ENCODE measurements at places on chromosomes 1 and 21.
A peak's percentile ranks its signal among the peaks of the same experiment; 100 is the strongest.

DNA sequence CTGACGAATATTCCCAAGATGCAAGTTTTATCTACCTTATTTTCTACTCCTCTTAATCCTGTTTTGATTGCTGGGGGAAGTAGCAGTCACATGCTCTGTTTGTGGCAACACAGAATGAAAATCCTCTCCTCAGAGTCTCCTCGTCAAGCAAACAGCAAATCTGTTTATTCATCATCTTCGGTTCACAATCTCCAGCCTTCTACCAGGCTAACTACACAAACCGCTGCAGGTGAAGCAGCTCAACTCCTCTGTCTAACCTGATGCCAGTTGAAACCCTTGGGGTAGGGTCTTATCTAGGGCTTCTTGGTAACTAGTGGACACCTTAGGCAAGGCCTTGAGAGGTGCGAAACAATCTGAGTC lies 91.0 kb downstream of the SIPA1L2 start:
- DNase-seq: no peak

DNA sequence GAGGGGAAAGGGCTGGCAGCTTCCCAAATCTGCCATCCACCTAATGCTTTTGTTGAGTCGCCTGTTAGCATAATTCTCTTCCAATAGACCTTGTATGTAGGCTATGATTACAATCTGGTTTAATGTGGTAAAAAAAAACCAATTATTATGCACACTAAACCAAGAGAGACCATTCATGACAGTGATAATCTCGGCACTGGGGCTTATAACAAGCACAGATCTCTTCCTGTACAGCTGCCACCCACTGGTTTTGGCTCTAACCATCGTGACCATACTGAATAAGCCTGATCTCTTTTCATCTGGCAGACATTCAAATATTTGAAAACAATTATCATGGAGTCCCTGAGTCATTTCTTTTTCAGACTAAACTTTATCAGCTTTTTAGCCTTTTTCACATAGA lies 12.0 kb upstream of the SYT14 start:
- no peak for DNase-seq

DNA sequence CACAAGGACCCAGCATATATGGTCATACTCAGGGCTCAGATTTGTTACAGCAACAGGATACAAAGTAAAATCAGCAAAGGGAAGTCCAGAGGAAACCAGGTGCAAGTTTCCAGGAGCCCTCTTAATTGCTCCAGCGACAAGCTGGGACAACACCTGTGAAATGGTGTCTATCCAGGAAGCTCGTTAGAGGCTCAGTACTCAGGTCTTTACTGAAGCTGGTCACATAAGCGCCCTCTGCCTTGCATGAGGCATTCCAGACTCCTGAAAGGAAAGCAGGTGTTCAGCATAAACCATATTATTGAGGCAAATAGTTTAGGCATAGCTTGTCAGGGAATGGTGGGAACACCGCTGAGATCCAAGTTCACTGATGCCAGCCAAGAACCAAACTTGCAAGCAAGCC lies 231.0 kb downstream of the SLC35F3 start:
- no peak for DNase-seq

- no peak for DNase-seq
Measured at GRCh38 chr1:165306543-165307434, 49.7 kb downstream of the LMX1A start.

DNA sequence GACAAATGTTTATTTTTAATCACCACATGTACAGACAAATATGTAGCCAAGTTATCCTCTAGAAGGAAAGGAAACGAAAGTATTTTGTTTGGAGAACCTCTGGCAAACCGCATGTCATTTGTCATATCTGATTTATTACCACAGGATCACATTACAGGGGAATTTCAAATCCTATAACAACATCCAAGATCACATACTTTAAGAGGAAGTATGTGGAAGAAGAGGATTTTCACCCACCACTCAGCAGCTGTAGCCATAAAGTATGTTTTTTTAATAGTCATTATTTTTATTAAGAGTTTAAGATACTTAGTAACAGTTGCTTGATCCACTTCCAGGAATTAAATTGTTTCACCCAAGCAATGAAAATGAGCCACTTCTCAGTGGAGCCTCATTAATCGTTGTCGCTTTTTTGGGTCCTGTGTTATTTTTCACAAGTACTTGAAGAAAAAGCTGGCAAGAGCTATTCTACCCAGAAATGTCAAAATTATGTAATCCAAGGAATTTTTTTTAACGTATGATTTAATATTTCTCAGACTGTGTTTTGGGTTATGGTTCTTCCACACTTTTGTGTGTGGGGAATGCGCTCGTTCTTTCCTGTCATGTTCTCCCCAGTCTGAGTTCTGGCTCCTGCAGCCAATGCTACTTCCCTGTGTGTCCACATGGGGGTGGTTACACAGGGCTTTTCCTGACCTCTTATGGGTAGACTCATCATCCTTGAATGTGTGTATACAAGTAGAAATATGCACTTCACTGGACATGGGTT lies 6.9 kb downstream of the SERTAD4 start:
- no peak for DNase-seq

GRCh38 chr1:234772345-234773147 lies 162.6 kb upstream of the IRF2BP2 start:
- DNase-seq: peak; percentile 95

- no peak for DNase-seq
Measured at GRCh38 chr1:212125654-212126053, 90.1 kb downstream of the DTL start.

GRCh38 chr1:89176971-89177370 lies 1.2 kb upstream of the GBP7 start:
- DNase-seq: no peak

DNA sequence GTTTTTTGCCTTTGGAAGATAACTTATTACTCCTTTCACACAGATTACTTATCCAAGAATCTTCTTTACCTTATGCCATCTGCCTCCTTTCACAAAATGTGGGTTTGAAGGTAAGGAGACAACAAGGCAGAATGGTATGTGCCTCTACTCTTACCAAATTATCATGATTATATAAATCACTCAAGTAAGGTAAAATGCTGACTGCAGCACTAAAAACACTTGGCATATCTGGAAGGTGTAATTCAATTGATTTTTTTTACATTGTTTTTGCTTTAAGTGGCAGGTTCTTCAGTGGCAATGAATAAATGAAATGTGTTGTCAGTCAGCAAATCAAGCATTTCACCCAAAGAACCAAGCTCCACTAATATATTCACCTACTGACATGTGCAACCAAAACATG lies 346.1 kb downstream of the OMA1 start:
- DNase-seq: no peak

- no peak for DNase-seq
Measured at GRCh38 chr1:40435471-40435870, 14.8 kb upstream of the ZFP69B start.

GRCh38 chr1:53553734-53554509 lies 94.7 kb downstream of the DMRTB1 start:
- no peak for DNase-seq

GRCh38 chr1:4265836-4266235 lies 365.8 kb upstream of the C1orf174 start:
- no peak for DNase-seq

- no peak for DNase-seq
Measured at GRCh38 chr1:22712502-22713271, 2.0 kb downstream of the EPHB2 start.

DNA sequence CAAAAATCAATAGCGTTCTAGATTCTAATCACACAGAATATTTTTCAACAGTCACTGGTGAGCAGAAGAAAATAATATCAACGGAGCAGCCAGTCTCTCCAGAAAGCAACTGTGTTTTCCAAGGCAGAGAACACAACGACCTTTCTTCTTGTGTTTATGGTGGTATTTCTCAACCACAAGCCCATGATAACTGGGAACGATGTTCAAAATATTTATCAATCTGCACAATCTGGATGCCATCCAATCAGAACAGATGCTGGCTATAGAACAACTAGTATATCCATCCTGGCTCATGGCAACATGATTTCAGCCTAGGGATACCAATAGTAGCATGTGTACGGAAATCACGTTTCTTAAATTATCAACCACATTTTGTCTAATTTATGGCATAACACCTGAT lies 162.7 kb upstream of the RUNX1 start:
- DNase-seq: no peak

GRCh38 chr1:236122176-236122575 lies 20.2 kb upstream of the GPR137B start:
- DNase-seq: no peak

- DNase-seq: no peak
Measured at GRCh38 chr1:187443939-187444338, 615.2 kb downstream of the PLA2G4A start.

- DNase-seq: no peak
Measured at GRCh38 chr1:55150880-55151588, 64.1 kb downstream of the USP24 start.

DNA sequence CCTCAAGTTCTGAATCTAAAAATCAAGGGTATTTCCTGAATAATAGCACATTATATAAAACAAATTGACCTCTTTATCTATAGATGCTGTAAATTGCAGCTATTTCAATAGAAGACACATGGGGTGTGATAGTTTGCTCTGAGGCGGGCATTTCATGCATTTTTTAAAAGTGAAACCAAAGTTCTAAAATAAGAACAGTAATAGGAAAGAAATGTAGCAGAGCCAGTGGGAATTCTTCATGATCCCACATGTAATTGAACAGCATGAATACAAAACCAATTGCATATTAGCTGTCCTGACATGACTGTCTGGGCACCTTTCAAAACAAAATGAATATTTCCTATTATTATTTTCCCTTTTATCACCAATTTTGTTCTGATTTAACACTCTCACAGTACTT lies 85.0 kb downstream of the RGS21 start:
- DNase-seq: no peak

GRCh38 chr1:83571536-83571935 lies 427.4 kb downstream of the TTLL7 start:
- no peak for DNase-seq

DNA sequence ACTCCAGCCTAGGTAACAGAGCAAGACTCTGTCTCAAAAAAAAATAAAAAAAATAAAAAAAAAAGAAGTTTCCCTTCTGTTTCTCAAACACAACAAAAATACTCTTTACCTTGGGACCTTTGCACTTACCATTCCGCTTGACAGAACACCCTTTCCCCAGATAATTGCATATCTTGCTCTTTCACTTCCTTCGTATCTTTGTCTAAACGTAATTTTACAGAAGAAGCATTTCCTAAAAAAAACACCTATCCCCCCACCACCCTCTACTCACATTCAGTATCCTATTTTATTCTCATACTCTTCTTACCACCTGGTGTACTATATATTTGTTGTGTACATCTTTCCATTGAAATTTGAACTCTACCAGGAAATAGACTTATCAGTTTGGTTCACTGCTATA lies 32.7 kb downstream of the ASH1L start:
- DNase-seq: no peak

DNA sequence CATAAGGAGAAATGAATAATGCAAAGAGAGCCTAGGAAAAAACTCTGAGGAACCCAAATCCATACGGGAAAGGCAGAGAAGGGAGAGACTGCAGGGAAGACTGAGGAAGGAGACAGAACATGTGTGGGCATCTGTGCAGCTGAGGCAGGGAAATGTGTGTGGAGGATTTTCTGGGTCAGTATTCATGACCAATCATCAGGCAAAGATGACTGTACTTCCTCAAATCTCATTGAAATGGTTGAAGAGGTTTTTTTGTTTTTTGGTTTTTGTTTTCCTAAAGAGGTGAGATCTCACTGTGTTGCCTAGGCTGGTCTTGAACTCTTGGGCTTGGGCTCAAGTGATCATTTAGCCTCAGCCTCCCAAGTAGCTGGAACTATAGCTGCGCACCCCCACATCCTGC lies 15.7 kb downstream of the DIP2A start:
- DNase-seq: no peak

DNA sequence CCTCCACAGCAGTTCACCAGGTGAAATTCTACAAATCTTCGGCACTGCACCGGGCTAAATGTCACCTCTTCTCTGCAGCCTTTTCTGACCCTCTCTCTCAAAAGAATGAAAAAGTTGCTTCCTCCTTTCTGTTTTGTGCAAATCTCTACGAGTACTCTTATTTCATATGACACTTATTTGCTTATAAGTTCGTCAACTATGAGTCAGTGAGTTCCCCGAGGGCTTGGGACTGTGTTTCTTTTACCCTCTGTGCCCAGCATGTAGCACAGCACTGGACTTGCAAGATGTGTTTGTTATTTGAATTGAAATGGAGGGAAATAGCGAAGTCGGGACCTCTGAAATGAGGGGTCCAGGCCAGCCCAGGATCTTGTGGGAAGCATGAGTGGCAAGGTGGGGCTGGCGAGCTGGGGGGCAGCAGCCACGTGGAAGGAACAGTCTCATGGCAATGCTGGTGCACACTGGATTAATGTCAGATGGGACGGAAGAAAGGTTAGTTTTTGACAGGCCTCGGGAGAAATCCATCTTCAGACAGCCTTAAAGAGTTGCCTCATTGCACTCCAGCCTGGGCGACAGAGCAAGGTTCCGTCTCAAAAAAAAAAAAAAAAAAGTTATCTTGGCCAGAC lies 6.2 kb downstream of the SLC6A9 start:
- DNase-seq: no peak

DNA sequence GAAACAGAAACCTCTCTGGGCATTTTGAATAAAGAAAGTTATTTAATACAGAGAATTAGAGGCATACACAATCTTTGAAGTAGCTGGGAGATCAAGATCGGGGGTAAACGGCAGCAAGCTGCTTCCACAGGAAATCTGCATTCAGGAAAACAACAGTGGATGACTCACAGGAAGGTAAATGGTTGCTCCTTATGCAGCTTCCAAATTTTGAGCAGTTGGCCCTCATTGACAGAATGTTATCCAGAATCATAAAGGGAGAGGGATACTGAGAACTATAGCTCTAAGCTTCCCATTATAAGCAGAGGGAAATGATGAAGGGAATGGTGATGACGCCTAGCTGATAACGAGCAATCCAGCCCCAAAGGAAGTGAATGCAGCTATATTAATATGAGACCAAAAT lies 28.6 kb downstream of the ZMYND12 start:
- no peak for DNase-seq

DNA sequence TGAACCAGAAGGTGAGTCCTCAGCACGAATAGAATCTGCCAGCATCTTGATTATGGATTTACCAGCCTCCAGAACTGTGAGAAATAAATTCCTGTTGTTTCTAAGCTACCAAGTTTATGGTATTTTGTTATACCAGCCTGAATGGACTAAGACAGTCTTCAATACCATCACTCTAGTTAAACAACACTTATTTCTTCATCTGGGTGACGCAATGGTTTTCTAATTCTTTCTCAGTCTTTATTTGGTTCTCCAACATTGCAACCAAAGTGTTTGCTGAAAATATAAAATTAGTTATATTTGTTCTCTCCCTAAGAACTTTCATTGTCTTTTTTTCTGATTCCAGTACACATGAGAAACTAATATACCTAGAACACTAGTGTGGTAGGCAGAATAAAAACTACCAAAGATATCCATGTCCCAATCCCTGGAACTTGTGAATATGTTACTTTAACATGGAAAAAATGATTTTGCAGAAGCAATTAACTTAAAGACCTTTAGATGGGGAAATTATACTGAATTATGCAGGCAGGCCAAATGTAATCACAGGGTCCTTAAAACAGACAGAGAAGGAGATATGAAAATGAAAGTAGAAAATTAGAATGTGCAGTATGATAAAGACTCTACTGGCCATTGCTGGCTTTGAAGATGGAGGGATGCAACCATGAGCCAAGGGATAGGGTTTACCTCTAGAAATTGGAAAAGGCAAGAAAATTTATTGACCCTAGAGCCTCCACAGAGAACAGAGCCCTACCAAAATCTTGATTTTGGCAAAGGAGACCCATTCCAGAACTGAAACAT lies 1115.1 kb downstream of the PLA2G4A start:
- DNase-seq: no peak

GRCh38 chr1:235050911-235051360 lies 77.7 kb downstream of the TOMM20 start:
- no peak for DNase-seq

- no peak for DNase-seq
Measured at GRCh38 chr1:103569493-103569892, 1.9 kb upstream of the AMY2B start.

Measured in HT-29 (cell line).